ENCODE measurements at places on chromosomes 1 and 21. TPM values are rescaled to one million over a fixed set of nuclear protein-coding genes. Genes with fewer than 3 reads are reported as not detected.

FCRL4 gene
- not detected for total RNA-seq

ANGPTL3 gene
- not detected for total RNA-seq

VSIG8 gene
- total RNA-seq = 0.16 TPM

DNA sequence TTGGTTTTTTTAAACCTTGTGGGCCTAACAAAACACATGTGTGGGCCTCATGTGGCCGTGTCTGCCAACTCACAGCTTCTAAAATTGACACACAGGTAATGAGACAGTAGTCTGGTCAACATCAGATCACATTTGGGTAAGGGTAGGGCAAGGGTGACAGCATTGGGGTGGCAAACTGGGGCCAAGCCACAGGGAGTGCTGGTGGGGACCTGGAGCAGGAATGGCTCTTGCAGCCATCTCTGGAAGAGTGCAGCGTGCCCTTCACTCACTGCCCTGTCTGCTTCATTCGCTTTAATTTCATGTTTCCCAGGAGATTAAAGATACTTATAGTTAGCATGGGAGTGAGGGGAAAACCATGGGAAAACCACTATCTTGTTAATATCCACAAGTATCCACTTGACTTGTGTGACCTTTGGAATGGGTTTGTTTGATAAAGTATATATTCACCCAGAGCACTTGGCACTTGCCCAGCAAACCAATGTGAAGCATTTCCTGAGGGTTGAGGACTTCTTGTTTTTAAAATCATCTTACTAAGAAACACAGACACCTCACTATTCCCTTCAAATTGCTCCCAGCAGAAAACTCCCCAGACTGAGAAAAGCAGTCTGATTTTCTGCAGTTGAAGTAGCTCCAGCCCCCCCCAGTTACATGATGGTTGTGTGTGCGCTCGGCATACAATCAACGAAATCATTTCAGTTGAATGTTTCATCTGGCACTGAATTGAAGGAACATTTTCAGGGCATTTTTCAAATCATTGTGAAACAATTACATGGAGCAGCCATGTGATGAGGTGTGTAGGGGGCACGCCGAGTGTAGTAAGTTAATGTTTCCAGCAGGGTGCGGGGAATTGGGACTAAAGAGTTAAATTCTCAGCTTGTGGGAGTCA, 175.7 kb downstream of the VPS13D start:
- H3K36me3 ChIP-seq = no peaks in the 10 kb centered on the region
- H3K4me3 ChIP-seq = no peak overlapping the region
- peak; percentile 30 for DNase-seq
- no peaks in the 10 kb centered on the region for H3K27me3 ChIP-seq
- peaks cover 9% of the 10 kb centered on the region for H3K4me1 ChIP-seq

DNA sequence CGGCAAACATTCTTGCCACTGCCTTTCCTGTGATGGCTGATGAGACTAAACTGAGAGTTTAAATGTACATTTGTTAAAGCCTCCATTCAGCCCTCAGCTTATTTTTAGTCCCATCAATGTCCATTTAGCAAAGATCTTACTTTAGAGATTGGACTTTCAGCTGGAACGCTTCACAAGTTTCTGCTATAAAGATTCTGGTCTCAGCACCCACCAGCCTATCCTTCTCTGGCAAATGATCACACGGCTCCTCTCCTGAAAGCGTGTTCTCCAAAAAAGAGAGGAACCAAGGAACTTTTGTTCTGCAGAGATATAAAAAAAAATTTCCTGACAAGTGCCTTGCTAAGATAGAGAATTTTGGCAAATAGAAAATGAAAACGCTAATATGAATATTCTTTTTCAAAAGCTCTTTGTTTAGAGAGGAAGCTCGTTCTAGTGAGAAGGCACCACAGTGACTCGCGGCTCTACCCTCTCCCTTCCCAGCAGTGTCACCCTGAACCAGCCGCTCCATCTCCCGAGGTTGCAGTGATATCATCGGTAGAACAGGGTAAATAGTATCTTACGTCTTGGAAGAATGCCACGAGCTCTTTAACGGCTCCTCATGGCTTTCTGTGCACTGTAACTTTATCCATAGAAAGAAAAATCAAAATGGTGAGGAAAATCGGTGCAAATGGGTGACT, 200.2 kb downstream of the APP start:
- DNase-seq = peak; percentile 59
- no peaks in the 10 kb centered on the region for H3K27me3 ChIP-seq
- H3K36me3 ChIP-seq = no peaks in the 10 kb centered on the region
- no peak overlapping the region for H3K4me3 ChIP-seq

- no peak for DNase-seq
- H3K4me3 ChIP-seq = no peak overlapping the region
- H3K27me3 ChIP-seq = no peaks in the 10 kb centered on the region
- H3K27ac ChIP-seq = no peak overlapping the region
- H3K4me1 ChIP-seq = no peaks in the 10 kb centered on the region
Observed at GRCh38 chr1:206590025-206590758, 22.1 kb downstream of the EIF2D start.

DNA sequence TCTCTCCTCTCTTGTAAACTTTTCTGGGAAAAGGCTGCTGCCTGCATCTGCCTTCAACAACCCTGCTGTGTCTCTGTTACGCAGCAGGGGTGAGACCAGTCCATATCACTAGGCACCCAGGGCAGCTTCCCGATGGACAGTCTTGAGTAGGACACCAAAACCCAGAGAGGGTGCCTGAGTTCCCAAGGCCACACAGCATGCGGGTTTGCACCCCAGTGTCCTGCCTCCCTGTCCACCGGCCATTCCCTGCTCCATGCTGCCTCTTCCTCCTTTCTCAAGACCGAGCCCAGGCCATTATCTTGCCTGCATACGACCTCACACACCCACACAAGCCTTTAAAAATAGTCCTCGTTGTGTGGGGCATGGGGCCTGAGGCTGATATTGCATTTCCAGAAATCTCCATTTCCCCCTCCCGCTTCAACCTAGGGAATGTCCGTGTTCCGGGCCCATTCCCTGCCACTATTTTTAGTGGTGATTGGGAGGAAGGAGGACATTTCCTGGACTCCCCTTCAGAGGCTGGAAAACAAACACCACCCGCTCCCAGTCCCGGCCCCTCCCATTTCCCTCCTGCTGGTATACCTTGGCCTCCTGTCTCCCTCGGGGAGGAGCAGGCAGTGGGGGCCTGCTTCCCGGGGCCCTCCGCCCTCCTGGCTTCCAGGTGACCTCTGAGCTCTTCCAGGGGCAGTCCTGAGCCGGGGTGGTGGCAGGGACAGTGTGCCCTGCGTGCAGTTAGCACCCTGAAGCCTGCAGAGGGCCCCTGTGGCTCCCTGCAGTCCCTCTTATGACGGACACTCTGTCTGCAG, 132.4 kb upstream of the TMEM51 start:
- no peaks in the 10 kb centered on the region for H3K36me3 ChIP-seq
- H3K4me1 ChIP-seq = no peaks in the 10 kb centered on the region
- no peak overlapping the region for H3K4me3 ChIP-seq
- H3K27me3 ChIP-seq = no peaks in the 10 kb centered on the region

- no peaks in the 10 kb centered on the region for H3K27me3 ChIP-seq
- DNase-seq = no peak
- H3K27ac ChIP-seq = no peak overlapping the region
- H3K4me3 ChIP-seq = no peak overlapping the region
- no peaks in the 10 kb centered on the region for H3K4me1 ChIP-seq
Observed at GRCh38 chr1:210750468-210750867, 383.5 kb downstream of the KCNH1 start.

- peak overlapping the region; percentile 62 for H3K27ac ChIP-seq
- H3K27me3 ChIP-seq = no peaks in the 10 kb centered on the region
- H3K4me1 ChIP-seq = no peaks in the 10 kb centered on the region
- no peaks in the 10 kb centered on the region for H3K36me3 ChIP-seq
Observed at GRCh38 chr1:111720274-111720976, 18.8 kb downstream of the INKA2 start.

DNA sequence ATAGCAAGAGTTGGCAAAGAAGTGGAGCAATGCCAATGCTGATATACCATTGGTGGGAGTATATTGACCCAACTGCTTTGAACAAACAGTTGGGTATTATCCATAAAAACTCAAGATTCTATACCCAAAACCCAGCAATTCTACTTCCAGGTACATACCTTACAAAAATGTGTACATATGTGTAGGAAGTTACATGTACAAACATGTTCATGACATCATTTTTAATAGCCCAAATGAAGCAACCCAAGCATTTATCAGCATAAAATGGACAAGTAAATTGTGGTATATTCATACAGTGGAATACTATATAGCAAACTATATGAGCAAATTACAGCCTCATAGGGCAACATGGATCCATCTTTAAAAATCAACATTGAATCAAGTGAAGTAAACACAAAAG, 20.9 kb downstream of the RWDD3 start:
- H3K4me3 ChIP-seq = no peak overlapping the region
- no peaks in the 10 kb centered on the region for H3K27me3 ChIP-seq
- no peak for DNase-seq
- no peaks in the 10 kb centered on the region for H3K36me3 ChIP-seq
- H3K27ac ChIP-seq = no peak overlapping the region

DNA sequence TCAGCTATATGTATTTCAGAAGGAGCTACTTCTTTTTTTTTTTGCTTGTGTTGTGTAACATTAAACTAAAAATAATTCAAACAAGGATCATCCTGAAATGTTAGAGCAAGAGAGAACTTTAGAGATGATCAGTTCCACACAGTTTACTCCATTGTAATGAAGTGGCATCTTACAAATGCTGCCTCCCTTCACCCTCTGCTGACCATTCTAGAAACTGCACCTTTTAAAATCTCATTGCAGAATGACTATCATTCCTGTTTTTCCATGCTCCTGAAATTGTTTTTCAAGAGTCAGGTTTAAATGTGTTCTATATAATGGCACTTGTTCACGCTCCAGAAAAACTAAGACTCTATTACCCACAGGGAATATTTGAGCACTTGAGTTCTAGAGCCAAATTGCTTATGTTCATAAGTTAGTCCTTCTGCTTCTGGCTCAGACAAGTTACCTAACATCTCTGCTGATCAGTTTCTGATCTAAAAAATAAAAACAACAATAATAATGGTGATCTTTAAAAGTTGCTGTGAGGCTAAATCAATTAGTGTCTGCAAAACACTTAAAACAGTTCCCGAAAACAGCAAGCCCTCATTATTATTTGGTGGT, 21.5 kb upstream of the SLC44A5 start:
- no peak overlapping the region for H3K27ac ChIP-seq
- no peak for DNase-seq
- H3K4me3 ChIP-seq = no peak overlapping the region
- no peaks in the 10 kb centered on the region for H3K4me1 ChIP-seq
- peaks cover under 1% of the 10 kb centered on the region for H3K27me3 ChIP-seq

DNA sequence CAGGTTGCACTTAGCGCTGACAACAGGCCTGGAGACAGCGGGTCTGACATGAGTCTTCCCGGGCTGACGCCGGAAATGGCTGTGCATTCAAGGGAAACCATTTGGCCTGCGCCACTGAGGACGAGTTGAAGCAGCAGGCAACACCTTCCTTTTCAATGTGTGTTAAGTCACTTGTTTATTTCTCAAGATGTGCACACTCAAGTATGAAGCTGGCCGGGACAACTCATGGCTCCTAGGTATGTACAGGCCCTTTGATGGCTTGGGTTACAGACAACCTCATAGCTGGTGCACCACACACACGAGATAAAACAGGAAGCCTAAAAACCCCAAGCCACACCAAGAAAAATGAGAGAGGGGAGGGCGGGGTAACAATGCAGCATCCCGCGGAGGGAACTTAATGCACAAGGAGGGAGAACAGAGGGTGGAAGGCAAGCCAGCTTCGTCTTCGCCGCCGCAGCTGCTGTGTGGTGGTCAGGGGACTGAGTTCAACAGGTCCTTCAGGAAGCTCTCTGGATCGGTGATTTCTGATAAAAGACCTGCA, 118.0 kb upstream of the IFFO2 start:
- peak overlapping the region; percentile 19 for H3K4me3 ChIP-seq
- peaks cover 2% of the 10 kb centered on the region for H3K4me1 ChIP-seq
- H3K27ac ChIP-seq = peak overlapping the region; percentile 90

DNA sequence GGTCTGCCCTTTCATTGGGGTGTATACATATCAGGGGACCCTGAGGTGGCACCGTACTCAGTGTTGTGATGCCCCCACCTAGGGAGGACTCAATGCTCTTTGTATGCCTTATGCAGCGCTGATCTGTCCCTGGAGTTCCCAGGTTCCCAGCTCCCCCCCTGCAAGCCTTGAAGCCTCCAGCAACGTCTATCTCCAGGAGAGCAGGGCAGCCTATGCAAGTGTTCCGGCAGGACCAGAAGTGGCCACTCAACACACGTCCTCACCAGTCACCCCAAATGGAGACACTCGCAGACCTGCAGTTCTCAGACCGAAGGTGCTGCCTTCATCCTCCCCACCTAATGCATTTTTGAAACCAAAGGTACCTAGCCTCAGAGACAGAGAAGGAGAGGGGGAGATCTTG, 25.2 kb upstream of the CNTN2 start:
- H3K27ac ChIP-seq = no peak overlapping the region
- no peak for DNase-seq
- no peaks in the 10 kb centered on the region for H3K36me3 ChIP-seq
- H3K4me3 ChIP-seq = no peak overlapping the region

DNA sequence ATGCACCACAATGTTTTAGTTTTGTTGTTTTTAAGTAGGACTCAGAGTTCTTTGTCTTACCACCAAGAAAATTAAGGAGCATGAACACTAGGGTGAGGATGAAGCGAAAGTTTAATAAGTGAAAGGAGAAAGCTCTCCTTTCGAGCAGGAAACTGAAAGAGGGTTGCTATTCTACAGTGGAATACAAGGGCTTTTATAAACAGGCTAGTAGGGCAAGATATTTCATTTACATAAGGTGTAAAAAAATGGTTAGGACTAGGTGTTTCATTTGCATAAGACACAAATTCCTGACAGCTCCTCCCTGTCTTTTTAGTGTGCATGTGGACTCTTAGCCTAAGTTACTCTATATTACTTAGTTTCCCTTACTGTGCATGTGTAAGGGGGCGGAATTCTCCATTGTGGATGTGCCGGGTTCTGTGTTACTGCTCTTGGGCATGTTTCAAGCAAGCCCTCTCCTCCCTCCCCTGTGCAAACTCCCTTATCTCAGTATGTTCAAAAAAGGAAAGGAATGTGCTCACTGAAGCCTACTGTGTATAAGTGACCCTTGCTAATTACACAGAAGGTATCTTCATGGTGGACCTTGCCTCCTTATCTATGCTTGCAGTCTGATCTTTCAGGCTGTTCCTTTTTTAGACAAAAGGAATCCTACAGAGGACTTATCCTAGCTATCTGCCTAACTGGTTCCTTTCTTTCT, 7.3 kb downstream of the TSHB start:
- no peak overlapping the region for H3K27ac ChIP-seq
- H3K4me1 ChIP-seq = no peaks in the 10 kb centered on the region
- no peaks in the 10 kb centered on the region for H3K36me3 ChIP-seq
- no peak for DNase-seq
- no peaks in the 10 kb centered on the region for H3K27me3 ChIP-seq

DNA sequence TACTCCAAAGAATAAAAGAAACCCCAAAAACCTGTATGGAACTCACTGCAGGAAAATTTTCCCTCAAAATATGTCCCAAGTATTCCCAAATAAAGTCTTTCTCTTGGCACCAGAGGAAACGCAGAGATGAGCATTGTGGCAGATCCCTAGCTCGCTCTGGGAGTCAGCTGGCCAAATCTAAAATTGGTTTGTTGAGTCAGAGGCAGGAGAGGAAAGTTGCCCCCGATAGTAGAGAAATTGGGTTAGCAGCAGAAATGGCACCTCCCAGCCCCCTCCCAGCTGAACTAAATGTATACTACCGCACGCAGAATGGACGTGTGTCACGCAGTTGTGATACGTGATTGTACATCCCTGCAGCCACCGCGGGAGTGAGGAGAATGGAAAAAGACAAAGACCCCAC, 39.9 kb upstream of the TARBP1 start:
- H3K4me1 ChIP-seq = no peaks in the 10 kb centered on the region
- no peaks in the 10 kb centered on the region for H3K27me3 ChIP-seq
- no peak for DNase-seq
- no peak overlapping the region for H3K27ac ChIP-seq
- H3K4me3 ChIP-seq = no peak overlapping the region
